Stimulated activated CD8-positive, alpha-beta memory T cell treated with anti-CD3 and anti-CD28 coated beads, Interleukin-4, amount 100 ng/mL, for 24 hours (primary cell): ENCODE measurements at places on chromosomes 2 and 18.

DNA sequence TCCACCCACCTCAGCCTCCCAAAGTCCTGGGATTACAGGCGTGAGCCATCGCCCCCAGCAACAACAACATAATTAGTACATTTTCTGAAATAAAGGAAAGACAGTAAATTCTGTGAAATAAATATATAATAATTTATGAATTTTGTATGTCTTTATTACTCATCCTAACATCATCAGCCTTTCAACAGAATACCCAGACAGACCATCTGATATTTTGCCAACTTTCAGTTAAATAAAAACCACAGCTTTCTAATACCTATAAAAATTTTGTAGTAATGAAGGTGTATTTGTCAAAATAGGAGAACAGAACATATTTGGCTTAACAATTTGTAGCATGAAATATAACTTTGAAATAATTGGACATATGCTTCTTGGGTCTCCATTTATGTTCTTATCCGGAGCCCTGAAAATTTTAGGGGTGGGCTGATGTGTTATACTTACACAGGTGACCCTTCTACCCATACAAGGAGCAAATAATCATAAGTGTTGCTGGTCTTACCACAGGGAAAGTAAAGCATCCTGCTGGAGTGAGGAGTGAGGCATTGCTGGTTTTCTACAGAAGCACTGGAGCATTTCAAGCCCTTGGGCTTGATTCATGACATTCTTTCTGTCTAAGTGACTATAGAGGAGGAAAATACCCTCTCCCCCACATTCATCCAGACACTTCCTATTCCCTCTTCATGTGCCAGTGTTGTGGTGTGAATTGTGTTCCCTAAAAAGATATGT, 99.3 kb downstream of the SPOPL start:
- no peak for DNase-seq

DNA sequence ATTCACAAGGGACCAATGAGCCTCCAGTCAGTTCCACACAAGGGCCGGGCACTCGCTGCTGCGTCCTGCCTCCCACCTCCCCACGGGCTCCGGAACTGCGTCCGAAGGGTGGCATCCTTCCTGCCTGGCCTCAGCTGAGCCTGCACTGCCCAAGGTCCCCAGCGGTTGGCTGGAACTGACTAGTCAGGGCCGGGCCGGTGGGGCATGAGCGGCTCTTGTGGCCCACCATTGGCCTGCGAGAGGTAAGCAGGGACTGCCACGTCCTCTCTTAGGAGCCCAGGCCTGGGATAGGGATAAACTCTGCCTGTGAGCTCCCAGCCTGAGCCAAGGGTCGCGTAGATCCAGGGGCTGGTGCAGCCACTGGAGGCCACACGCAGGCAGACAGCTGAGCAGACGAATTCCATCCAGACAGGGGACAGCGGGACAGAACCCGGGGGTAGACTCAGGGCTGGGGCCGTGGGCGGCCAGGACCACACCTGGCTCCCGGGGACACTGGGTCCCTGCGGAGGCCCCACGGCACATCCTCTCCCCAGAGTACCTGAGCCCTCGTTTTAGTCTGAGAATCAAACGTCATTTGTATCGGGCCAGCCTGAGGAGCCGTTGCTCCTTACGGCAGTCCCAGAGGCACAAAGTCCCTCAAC, 148.4 kb downstream of the ZNF516 start:
- DNase-seq: no peak

- no peak for DNase-seq
Observed at GRCh38 chr18:22173221-22173927, 4.0 kb downstream of the GATA6 start.

- no peak for DNase-seq
Observed at GRCh38 chr2:135651717-135652116, 89.9 kb upstream of the UBXN4 start.

GRCh38 chr18:79624356-79625170, 55.0 kb upstream of the CTDP1 start:
- DNase-seq: no peak

- DNase-seq: no peak
Observed at GRCh38 chr2:44296653-44297052, 21.4 kb downstream of the SLC3A1 start.

DNA sequence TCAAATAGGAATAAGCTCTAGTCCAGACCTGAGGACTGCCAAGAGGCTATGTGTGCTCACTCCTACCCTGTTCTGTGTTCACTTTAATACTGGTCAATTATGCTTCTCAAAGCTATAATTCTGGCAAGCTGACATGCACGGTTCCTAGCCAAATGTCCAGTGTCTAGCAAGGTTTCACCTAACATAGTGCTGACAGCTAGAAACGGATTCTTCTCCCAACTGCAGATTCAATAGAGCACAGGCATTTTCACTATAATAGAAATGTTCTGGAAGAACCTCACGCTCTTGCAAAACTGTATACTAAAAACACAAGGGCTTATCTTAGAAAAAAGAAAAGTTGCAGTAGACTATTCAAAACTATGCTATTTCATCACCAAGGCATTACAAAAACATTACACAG, 45.1 kb downstream of the HDAC4 start:
- DNase-seq: no peak

GRCh38 chr2:96386470-96386869, 50.9 kb downstream of the NCAPH start:
- no peak for DNase-seq

- DNase-seq: no peak
Observed at GRCh38 chr2:73291093-73291460, 2.3 kb downstream of the EGR4 start.

- DNase-seq: no peak
Observed at GRCh38 chr2:105737980-105738657, 6.6 kb upstream of the NCK2 start.

DNA sequence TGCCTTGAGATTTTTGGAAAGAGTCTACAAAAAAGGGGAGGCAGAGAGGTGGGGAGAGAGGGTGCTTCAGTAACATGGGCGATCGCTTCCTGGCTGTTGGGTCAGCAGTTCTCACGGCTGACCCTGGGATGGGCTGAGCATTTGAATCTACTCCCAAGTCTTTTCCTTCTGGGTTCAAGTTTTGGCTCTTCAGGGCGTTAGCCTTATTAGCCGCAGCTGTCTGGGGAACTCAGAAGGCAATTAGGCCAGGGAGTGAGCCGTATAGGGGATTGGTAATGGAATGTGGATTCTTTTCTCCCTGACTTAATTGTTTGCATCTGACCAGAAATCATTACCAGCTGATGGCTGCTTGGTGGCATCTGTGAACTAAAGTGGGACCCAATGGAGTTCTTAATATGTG, 250.5 kb upstream of the SKOR2 start:
- no peak for DNase-seq

GRCh38 chr18:21084511-21085078, 27.0 kb downstream of the ROCK1 start:
- DNase-seq: no peak

DNA sequence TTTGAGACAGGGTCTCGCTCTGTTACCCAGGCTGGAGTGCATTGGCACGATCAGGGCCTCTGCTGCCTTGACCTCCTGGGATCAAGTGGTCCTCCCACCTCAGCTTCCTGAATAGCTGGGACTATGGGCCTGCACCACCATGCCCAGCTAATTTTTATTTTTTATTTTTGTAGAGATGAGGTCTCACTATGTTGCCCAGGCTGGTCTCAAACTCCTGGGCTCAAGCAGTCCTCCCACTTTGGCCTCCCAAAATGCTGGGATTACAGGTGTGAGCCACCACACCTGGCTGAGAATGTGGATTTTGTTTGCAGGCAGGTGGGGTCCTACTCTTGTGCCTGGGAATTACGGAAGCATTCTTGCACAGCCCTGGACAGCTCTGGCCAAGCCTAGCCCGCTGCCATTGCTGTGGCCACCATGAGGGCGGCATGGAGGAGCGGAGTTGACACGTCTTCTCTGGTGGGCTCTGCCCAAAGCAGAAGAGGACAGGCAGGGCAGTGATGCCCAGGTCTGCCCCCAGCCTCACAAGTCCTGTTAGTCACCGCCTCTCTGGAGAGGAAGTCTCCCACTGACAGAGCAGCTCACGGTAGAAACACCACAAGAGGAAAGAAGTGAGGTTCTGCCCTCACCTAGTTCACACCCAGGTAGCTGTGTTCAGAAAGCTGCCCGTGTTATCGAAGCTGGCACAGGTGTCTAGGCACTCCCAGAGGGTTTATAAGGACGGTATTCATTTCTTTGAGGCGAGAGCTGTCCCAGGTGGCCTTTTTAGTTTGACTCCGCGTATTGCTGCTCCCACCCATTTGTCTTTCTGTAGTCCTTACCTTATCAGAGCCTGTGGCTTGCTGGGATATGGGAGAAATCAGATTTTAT, 46.2 kb downstream of the ARMC9 start:
- DNase-seq: no peak

- no peak for DNase-seq
Observed at GRCh38 chr2:67936969-67937368, 125.8 kb downstream of the C1D start.

DNA sequence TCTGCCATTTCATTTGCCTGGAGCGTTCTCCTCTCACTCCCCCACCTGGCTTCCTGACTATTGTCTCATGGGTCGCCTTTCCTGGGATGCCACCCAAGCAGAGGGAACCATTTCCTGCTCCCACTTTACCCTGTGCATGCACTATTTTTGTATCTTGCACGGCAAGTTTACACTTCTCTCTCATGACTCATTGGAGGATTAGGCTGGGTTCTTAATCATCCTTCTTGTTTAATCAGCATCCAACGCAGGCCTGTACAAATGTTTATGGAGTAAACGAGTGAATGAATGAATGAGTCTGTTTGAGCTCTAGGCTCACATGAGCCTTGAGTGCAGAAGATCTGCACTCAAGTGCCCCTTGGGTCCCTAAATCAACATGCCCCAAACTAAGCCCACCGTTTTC, 3.8 kb upstream of the ARHGAP25 start:
- no peak for DNase-seq

DNA sequence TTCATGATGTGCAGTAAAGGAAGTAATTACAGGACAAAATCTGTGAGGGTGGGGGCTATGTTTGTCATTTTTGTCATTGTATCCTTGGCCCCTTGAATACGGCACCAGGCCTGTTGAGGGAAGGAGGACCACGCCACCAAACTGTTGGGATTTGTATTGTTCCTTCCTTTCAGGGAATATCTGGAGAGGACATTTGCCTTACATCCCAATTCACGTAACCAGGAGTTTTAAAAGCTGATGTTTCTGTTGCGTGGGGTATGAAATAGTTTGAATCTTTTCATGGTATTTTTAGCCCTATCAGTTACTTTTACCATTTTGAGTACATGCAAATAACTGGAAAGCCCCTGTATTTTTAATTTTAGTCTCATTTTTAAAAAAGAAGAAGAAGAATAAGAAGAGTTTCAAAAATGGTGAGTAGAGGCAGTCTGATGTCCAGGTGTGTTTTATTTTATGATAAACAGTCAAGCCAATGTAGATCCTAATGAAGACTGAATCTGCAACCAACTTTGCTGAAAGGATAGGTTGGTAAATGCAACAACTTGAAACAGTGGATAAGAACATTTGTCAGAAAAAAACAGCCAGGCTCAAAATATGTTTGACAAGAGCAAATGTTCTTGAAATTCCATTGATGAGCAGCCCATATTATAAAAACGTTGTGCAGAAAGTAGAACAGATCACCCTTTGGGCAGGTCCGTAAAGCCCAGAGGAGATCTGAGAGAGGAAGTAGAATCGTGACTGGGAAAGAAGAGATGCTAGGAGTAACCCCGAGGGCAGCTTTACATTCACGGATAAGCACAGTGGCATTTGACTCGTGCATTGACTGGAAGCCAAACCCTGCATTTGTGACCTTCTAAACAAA, 54.5 kb downstream of the RASGRP3 start:
- DNase-seq: no peak

DNA sequence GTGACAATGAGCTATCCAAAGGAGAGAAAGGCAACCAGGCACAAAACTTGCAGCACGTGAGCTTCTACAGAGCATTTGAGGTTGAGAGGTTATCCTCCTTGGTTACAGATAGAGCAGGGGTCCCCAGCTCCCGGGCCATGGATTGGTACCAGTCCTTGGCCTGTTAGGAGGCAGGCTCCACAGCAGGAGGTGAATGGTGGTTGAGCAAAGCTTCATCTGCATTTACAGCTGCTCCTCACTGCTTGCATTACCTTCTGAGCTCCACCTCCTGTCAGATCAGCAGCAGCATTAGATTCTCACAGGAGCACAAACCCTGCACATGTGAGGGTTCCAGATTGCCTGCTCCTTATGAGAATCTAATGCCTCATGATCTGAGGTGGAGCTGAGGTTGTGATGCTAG, 57.8 kb upstream of the ST8SIA3 start:
- DNase-seq: no peak

DNA sequence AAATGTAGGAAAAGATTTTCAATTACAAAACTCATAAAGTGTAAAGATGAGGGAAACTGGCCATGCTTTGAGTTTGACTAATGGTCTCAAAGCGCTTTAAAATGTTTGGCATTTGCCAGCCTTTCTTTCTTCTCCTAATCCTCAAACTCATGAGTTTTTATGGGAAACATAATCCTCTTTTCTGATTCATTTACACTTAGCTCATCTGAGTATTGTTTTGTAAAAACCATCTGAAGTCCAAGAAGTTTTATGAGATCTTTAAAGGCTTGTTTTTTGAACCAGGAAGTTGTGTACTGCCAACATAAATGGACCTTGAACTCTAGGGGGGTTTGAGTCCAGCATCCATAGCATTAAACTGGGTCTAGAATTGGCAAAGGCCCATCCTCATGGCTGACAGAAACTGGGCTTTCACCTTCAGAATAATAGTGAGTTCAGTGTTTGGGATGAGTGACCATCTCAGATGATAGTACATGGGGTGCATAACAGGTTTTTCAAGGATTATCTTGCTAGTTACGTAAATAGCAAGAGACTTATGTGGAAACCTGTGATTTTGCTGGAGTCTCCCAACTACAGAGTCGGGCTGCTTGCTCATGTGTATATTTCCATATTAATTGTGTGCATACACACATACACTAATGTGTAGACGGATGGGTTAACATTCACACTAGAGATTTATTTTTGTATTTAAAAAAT, 3.8 kb upstream of the LTBP1 start:
- no peak for DNase-seq

DNA sequence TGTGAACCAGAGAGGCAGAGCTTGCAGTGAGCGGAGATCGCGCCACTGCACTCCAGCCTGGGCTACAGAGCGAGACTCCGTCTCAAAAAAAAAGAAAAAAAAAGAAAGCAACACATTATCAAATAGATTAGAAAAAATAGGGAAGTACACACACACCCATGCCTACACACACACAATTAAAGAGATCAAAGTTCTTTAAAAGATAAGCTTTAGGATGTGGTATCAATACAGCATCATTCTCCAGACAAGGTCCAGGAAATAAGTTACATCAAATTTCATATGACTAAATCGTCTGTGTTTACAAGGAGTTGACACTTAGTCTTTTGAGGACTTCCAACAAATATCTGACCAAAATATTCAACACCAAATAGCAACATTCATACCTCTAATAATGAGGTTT, 25.7 kb downstream of the PGAP1 start:
- DNase-seq: no peak

DNA sequence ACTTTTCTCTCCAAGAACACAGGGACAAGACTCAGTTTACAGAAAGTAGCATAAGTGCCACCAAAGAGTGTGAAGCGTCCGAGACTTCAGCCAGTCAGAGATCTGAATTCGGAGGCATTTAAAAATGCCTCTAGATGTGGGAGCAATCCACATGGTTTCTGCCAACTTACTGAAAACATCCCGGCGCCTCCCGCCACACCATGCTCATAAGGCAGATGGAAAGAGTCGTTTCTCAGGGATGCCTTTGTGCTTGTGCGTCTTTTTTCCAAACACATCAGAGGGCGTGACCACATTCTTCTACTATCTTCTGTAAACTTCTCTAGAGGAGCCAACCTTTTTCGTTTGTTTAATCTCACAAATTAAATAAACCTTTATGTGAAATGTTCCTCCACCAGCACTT, 88.7 kb downstream of the NRP2 start:
- no peak for DNase-seq

GRCh38 chr18:7116001-7116730, 1.4 kb downstream of the LAMA1 start:
- no peak for DNase-seq
